ENCODE measurements at places on chromosomes 11 and 22.

GRCh38 chr11:2706321-2706720, 6.5 kb upstream of the KCNQ1OT1 start:
- DNase-seq = no peak

GRCh38 chr11:75238595-75239440, 1.8 kb upstream of the TPBGL start:
- DNase-seq = no peak

GRCh38 chr22:28892175-28892731, 8.9 kb downstream of the ZNRF3 start:
- no peak for DNase-seq

GRCh38 chr11:95253141-95253540, 22.1 kb upstream of the SESN3 start:
- no peak for DNase-seq

DNA sequence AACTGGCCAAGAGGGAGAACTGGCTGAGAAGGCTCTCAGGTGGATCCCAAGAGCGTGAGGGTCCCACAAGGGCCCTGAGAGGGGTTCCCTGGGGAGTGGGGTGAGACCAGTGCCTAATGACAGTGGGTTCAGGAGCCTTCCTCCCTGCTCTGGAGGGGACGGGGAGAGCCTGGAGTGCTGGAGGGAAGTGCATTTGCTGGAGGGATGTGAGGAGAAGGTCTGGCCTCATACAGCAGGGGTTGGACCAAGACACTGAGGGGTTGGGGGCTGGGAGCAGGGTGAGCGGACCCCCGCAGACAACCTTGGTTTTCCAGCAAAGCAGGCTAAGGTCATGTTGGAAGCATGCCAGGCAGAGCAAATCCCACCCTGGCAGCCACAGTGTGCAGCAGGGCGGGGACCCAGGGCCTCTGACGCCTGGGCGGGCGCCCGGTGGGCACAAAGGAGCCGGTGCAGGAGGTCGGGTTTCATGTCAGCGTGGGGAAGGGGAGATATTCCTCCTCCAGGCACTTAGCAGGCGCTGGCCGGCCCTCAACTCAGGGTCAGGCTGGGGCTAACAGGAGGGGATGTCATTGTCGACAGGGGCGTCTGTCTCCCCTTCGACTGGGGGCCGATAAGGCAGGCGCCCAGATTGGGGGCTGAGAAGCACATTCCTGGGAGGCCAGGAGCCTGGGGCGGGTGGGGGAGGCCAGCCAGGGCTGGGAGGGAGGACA, 3.1 kb upstream of the DERL3 start:
- no peak for DNase-seq

DNA sequence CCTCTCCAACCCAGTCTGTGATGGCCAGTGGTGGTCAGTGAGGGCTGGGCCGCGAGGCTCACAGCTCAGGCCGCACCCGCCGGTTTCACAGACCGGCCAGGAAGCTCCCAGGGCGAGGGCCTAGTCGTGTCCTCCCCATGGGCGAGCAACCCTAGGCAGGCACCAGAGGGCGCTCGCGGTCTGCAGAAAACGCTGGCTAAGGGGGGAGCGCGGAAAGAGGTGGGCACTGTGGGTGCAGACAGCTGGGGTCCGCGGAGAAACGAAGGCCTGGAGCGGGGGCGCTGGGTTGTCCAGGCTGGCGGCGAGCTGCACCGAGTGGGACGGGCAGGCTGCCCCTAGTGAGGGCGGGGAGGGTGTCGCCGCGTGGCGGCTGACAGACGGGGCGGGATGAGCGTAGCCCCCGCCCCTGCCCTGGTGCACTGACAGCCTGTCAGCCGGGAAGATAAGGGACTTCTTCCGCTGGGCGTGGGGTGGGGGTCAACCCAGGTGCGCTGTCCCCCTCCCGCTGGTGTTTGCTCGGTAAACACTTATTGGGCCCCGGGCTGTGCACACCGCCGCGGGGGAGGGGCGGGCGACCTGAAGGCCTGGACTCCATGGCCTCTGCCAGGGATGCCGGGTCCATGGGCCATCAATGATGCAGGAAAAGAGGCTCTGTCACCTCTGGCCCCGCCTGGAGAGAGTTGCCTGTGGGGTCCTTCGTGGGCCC, 7.5 kb downstream of the GP1BB start:
- DNase-seq = peak; percentile 83

- no peak for DNase-seq
These were observed 57.8 kb downstream of the SBF1 start for GRCh38 chr22:50416996-50417395.

DNA sequence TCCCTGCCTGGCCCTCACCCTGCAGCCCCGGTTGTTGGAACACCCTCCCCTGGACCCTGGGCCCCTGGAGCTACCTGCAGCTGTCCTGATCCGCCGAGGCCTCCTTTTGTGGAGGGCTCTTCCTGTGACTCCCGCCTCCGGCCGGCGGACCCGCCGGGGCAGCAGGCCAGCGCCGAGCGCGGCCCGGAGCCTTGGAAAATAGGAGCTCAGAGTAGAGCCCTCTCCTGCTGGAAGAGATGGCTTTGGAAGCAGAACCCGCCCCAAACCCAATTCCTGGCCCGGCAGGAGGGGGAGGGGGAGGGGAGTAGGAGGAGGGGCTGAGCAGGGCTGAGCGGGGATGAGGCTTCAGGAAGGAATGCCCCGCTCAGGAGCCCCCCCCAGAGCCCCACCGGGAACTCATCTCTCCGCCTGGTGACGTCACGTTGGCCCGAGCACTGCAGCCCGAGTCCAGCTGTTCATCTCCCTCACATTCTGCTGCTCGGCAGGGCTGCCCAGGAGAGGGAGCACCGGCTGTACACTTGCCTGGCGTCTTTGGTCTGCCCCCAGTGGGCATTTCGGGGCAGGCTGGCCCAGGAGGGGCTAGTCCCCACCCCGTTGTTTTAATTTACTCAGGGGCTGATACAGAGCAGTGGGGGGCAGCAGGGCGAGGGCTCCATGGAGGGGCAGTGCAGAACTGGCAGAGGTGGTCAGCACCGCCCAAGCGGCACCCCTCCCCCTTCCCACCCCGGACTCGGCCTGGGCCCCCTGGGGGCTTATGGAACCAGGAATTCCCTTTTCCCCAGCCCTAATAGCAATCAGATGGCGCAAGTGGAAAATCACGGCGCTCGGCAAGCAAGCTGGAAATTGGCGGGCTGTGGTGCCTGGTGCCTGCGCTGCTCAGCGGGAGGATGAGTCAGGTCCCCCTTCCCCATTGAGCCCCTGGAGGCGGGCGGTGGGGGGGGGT, at the start of gene MRGPRF:
TSS of gene MRGPRF (minus strand) at position 238 of the 943 bp plus-strand sequence. CDS start 3,345 bp downstream, outside the sequence.
- DNase-seq = no peak

DNA sequence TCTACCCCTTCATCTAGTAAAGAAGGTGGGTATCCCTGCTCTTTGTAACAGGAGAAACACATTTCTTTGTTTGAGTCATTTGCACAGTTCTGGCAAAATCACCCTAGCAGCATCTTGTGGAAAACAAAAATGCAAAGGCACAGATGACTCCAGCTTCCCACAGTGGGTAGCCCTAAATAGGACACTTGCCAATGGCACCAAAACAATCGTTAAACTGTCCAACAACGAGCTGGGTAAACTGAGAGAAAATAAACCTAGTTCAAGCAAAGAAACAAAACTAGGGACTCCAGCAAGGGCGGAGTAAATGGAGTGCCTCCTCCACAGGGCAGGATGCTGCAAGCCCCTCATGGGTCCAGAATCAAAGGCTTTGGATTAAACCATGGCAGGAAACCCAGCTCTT, 239.5 kb downstream of the NTM start:
- no peak for DNase-seq

DNA sequence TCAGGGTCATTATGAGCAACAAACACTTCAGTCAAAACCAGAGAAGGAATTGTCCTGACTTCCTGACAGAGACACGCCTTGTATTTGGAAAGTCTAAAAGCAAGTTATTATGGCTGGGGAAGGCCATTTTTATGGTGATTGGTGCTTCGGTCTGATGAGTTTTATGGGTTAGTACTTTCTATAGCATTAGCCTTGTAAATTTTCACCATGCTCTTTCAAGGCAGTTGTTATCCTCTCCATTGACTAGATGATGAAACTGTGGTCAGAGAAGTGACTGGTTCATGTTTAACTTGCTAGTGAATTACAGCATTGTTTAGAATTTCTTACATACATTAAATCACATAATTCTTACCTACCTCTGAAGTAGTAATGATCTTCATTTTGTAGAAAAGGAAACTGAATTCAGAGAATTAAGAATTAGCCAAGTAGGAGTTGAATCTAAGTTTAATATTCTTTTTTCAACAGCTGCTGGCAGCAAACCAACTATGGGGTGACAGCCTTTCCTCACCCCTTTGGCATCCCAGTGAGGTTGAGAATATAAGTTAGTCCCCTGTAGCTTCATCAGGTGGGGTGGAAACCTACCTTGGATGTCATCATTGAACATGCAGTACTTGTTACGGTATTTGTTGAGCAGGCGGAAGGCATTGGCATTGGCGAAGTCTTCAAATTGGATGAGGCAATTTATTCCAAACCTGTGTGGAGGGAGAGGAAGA, 90.0 kb downstream of the CCDC81 start:
- DNase-seq = no peak

- DNase-seq = no peak
These were observed 8.8 kb upstream of the UBASH3B start for GRCh38 chr11:122646549-122647340.

- DNase-seq = no peak
These were observed 261.1 kb upstream of the ANO3 start for GRCh38 chr11:26070714-26071380.

GRCh38 chr11:128575174-128575960, 12.0 kb downstream of the ETS1 start:
- DNase-seq = peak; percentile 4

DNA sequence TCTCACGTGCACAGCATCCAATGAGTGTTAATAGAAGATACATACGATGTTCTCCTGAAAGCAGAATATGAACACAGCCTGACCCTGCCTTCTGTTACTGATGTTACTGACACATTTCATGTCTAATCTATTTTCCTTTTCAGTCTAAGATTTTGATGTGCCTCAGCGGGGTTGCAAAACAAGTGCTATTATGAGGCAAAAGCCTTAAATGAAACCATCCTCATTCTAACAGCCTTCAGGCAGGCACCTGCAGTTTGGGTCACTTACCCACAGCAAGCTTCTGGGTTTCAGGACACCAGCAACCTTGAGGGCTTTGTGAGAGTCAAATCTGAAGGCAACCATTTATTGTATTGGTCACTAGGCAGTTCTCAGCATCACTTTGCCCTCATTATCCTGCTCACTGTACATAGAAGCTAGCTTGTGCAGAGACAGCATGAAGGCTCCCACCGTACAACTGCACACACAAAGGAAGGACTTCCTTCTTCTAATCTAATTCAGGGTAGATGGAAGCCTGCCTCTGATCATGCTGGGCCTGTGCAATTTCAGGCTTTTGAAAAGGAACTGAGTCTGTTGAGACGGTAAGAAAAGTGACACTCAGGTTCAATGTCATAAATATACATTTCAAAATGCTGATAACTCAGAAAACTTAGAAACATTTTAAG, 183.2 kb upstream of the PITPNB start:
- no peak for DNase-seq

DNA sequence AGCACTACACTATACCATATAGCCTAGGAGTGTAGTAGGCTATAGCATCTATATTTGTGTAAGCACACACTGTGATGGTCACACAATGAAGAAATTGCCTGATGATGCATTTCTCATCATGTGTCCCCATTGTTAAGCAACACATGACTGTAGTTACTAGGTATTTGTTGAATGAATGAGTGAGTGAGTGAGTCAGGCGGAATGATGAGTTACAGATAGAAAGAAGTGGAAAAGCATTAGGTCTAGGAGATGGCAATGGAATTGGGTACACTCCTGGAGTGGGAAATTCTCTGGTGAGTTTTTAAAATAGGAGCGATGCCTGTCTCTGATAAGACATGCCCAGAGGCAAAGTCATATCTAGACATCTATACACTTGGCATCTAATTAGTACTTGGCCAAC, 160.5 kb upstream of the TBCEL start:
- DNase-seq = no peak
